ENCODE measurements at places on chromosomes 7 and 10.

- DNase-seq, result no peak
Observed at GRCh38 chr10:22629852-22630233, 84.5 kb downstream of the PIP4K2A start.

- DNase-seq, result no peak
Observed at GRCh38 chr7:47654672-47655298, 72.9 kb upstream of the TNS3 start.

GRCh38 chr7:100728196-100728595 lies 5.2 kb upstream of the ZAN start:
- DNase-seq, result no peak

GRCh38 chr10:56095506-56096225 lies 265.4 kb downstream of the ZWINT start:
- DNase-seq, result no peak

- DNase-seq, result no peak
Observed at GRCh38 chr7:101999393-101999792, 182.0 kb downstream of the CUX1 start.

GRCh38 chr7:103101543-103101942 lies 26.6 kb downstream of the ARMC10 start:
- no peak for DNase-seq

- DNase-seq, result no peak
Observed at GRCh38 chr10:51638737-51639136, 60.7 kb downstream of the CSTF2T start.

- no peak for DNase-seq
Observed at GRCh38 chr10:36170943-36171501, 528.9 kb upstream of the FZD8 start.

DNA sequence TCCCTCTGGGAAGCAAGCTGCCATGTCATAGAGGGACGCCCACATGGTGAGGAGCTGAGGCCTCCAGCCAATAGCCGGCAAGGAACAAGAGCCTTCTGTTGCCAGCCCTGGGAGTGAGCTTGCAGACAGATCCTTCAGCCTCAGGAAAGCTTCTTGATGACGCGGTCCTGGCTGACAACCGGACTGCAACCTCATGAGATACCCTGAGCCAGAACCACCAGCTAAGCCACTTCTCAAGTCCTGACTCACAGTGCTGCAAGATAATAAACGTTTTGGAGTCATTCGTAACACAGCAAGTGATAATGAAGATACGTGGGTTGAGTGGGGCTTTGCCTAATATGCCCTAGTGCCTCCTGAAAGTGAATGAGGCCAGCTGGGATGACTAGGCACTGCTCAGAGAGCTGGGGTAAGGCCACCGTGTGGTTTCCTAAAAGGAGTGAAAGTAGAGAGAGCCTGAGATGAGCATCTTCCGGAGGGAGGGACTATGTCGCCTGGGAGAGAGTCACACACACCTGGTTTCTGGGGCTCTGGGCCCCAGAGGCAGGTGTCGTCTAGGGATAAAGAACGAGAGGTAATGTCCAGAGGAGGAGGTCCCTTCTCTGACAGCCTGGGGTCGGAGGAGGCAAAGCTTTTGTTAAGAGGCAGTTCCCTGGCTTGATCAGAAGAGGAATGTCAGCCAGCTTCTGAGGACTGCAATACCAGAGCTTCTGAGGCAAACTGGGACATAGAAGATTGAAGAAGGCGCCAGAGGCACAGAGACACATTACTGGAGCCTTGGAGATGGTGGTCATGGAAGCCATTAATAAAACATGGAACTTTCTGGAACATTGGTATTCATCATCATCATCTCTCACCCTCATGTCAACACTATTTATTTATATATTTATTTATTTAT lies 53.6 kb downstream of the PYROXD2 start:
- peak; percentile 92 for DNase-seq

DNA sequence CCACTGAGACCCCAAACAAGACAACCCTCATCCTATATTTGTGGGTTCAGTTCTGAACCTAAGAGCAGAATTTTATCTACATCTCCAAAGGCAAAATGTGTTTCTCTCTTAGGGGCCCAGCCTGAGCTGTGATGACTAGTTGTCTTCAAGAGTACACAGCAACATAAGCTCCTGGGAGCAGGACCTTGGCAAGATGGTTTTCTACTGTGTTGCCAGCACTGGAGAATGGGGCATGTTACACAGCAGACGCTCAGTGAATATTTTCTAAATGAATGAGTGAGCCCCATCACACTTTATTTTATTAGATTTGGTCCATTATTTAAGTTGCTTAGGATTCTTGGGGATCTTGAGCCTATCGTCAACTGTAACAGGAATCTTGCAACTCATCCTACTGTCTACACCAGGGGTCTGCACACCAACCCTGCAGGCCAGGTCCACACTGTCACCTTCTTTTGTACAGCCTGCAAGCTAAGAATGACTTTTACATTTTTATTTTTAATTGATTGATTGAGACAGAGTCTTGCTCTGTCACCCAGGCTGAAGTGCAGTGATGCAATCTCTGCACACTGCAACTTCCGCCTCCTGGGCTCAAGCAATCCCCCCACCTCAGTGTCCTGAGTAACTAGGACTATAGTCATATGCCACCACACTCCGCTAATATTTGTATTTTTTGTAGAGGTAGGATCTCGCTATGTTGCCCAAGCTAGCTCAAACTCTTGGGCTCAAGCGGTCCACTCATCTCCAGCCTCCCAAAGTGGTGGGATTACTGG lies 347.1 kb downstream of the FGFR2 start:
- no peak for DNase-seq

DNA sequence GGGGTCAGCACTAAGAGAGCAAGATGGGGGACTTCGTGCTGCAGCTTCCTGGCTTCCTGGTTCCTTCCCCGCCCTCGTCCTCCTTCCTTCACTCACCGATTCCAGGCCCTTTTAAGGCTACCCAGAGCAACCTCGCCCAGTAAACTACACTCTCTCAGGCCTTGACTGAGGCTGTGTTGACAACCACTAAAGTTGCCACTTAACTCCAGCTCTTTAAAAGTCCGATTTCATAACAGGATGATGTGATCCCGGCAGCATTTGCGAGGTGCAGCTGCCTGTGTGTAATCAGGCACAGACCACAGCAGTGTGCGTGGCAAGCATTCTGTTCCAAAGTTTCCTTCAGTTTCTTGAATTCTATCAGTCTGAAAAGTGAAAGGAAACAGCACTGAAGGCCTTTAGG lies 110.6 kb downstream of the RAB11FIP2 start:
- DNase-seq, result peak; percentile 74

GRCh38 chr10:98513704-98514103 lies 67.0 kb upstream of the HPS1 start:
- DNase-seq, result no peak

- no peak for DNase-seq
Observed at GRCh38 chr10:6128087-6128486, 39.3 kb downstream of the RBM17 start.

DNA sequence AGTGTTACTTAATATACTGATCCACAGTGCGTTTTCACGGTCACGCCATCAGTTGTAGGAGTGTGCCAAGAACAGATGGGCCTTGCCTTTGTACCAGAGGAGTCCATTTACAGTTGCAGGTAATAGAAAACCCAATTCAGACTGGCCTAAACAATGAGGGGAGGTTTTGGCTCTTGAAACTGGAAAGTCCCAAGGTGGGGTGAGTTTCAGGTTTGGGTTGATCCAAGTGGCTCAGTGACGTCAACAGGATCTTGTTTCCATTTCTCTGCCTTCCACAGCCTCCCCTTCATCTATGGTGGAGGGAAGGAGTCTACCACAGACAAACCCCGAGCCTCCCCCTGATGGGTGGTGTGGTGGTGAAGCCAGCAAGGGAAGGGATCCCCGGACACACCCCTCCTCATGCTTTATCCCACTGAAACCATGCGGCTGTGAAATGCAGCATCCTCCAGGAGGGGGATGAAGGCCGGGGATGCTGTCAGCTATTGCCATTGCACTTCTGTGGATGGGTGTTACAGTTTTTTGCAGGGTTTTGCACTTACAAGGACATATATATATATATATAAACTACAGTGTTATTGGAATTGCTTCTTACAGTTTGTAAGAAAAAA lies 14.8 kb upstream of the SH2D4B start:
- DNase-seq, result no peak

- peak; percentile 82 for DNase-seq
Observed at GRCh38 chr10:44628921-44629320, 244.0 kb upstream of the CXCL12 start.

DNA sequence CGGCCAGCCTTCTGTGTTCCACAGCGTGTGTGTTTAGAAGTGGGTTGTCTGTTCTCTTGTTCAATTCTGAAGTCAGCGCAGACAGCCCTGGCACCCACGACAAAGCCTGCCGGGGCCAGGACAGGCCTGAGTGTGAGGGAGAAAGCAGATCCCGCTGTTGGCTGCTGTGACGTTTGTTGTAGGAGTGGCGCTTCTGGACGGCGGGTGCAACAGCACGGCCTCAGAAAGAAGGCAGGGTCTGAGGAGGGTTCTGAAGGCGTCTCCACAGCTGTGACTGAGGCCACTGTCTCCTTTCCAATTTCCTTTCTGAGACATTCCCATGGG lies 76.2 kb downstream of the VIPR2 start:
- no peak for DNase-seq

DNA sequence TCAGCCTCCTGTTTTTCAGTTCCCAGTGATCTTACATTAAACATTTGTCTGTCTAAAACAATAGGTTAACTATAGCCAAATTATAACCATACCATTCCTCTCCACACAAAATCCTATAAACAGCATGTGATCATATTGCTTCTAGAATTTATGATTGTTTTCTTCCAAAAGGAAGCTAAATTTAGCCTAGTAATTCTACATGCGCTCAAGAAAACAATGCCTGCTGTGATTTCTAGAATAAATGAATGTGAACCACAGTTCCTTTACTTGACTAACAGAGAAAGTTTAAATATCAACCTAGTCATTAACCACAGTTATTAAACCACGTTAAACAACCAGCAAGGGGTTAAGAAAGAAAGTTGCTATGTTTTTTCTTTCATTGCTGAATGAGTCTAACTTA lies 26.4 kb downstream of the MET start:
- DNase-seq, result no peak

DNA sequence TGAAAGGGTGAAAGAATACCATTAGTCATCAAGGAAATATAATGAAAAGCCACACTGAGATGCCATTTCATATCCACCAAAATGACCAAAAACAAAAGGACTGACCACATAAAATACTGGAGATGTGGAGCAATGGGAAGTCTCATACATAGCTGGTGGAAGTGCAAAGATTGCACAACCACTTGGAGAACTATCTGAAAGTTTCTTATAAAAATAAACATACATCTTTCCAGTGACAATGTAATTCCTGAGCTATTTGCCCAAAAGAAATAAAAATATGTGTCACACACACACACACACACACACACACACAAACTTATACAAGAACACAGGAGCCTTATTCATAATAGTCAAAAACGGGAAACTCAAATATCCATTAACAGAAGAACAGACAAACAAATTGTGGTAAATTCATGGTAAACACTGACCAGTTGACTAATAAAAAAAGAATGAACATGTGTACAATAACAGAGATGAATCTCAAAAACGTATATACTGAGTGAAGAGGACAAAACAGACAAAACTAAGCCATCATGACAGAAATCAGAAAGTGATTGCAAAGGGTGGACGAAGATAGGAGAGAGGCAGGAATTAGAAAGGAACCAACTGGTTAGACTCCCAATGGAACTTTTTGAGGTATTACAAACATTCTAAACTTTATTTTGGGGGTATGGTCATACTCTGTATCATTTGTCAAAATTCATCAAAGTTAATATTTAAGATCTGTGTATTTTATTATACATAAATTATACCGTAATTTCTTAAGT lies 21.5 kb downstream of the WASL start:
- DNase-seq, result peak; percentile 71

DNA sequence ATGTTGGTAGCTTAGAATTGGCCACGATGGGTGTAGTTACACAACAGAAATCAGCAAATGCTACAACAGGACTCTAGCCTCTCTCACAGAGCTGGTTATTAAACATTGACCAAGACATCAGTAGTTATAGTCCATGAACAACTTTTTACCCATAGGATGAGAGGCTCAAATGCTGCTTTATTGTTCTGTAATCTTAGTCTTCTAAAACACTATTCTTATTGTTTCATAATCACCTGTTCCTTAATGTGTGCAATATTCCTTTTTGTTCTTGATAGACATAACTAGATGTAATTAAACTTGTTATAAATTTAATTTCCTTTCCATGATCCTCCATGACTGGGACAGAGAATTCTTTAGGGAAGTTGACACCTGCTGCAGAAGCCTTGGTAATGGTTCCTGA lies 356.9 kb downstream of the EXOC4 start:
- no peak for DNase-seq

DNA sequence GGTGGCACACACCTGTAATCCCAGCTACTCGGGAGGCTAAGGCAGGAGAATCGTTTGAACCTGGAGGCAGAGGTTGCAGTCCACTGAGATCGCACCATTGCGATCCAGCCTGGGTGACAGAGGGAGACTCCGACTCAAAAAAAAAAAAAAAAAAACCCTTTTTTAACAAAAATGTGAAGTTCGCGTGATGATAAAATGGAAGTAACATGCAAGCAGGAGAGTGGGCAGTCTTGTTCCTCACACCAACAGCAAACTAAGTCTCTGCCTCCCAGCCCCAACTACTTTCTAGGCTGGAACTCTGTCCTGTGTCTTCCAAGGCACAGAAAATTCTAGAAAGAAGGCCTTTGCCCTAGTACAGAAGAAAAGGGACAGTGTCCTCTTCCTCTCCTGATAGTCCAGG lies 11.3 kb downstream of the PIK3AP1 start:
- DNase-seq, result no peak

GRCh38 chr7:15043931-15044330 lies 141.4 kb upstream of the DGKB start:
- DNase-seq, result no peak

GRCh38 chr10:24239289-24240040 lies 30.5 kb downstream of the KIAA1217 start:
- no peak for DNase-seq

GRCh38 chr10:35574924-35575352 lies 30.2 kb upstream of the GJD4 start:
- DNase-seq, result peak; percentile 22

DNA sequence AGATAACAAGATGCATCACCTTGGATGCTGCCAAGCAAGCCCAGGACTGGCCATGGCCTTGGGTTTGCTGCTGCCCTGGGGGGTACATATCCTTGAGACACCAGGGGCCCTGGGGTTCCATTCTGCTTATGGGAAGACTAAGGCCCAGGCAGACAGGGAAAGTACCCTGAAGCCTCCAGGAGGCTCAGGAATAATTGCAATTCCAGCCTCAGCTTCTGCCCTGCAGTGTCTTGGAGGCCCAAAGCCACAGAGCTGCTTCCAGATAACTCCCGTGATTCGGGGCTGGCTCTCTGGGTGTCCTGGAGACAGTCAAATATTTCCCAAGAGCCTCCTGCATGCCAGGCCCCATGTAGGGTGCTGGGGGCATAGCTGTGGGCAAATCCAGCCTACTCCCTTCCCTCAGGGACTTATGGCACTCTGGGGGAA lies 22.6 kb downstream of the MYL10 start:
- no peak for DNase-seq

- DNase-seq, result no peak
Observed at GRCh38 chr7:79055722-79056415, 397.6 kb downstream of the MAGI2 start.

GRCh38 chr7:117324960-117325359 lies 2.1 kb upstream of the WNT2 start:
- no peak for DNase-seq

Measured in fibroblast of skin of left quadriceps (primary cell).